ENCODE measurements at places on chromosomes 4 and X.

DNA sequence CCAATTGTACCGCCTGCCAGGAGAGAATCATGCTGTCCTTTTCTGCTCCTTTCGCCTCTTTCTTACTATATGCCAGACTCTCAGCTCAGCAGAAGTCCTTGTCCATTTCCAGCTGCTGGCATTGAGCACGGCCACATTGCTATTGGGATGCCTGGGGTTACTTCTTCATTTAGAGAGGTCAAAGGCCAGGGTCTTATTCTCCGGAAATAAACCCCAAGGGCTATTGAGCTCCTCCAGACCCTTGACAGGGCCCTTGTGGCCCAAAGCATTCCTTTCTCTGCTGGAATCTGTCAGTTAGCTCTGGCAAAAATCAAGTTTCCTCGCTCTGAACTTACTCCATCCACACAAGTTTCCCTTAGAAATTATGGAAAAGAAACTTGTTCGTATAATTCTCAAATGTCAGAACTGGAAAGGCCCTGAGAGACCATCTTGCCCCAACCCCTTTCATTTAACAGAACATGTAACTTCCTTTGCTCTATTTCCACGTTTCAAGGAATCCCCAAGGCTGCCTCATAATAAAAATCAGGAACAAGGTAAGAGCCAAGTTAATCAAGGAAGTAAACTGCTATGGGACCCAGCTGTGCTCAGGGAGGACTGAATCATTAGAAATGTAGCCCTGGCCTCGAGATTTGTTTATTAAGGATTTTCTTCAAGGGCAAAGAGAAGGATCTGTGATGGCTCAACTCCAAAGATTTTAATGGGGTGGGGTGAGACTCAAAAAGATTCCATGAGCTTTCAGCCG lies 11.8 kb downstream of the AKAP4 start:
- DNase-seq, result no peak

DNA sequence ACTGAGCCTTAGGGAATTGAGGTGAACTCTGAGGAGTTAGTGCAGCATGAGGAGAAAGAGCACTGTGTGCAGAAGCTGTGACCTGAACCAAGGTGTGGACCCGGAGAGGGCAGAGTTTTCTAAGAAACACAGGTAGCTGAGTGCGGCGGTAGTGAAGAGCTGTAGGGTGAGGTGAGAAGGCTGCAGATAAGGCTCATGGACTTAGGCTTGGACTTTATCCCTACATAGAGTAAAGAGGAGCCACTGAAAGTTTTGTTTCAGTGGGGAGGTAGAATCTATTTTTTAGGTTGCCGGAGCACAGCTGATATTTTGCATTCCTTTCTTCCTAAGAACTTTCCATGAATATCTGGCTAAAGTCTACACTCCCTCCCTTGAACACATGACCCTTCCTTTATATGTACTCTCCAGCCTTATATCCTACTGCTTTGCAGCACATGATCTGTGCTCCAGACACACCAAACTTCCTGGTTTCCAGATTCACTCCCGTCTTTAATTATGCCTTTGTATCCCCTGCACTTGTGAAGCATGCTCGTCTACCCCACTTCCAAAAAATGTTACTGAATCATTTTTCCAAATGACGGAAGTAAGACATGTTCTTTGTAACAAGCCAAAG lies 10.6 kb upstream of the PGRMC2 start:
- DNase-seq, result no peak

GRCh38 chr4:185914583-185915199 lies 102.7 kb upstream of the SORBS2 start:
- no peak for DNase-seq

DNA sequence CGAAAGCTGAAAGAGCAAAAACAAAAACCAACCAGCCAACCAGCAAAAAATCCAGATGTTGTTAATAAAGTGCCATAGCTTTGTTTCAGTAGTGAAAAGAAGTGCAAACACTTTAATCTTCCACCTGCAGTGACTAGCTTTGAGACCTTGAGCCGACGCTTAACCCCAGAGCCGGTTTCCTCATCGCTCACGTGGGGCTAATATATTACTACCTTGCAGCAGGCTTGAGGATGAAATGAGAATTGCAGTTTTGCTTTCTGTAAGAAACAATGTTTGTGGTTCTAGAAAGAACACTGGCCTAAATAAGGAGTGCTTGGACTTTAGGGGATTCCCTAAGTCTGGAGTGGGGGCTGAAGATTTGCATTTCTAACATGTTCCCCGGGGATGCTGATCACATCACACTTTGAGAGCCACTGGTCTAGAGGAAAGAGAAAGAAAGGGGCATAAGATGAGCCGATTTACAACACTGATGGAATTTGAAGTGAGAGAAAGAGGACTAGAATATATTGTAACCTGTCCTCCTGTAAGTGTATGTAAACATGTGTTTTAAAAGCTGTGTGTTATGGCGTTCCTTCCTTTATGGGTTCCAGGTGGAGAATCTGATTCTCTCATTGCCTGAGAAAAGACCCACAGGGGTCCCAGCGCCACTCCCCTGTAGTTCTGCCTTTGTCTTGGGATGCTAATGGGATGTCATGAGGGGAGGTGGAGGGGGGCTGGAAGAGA lies 1.4 kb downstream of the FGF2 start:
- DNase-seq, result no peak

DNA sequence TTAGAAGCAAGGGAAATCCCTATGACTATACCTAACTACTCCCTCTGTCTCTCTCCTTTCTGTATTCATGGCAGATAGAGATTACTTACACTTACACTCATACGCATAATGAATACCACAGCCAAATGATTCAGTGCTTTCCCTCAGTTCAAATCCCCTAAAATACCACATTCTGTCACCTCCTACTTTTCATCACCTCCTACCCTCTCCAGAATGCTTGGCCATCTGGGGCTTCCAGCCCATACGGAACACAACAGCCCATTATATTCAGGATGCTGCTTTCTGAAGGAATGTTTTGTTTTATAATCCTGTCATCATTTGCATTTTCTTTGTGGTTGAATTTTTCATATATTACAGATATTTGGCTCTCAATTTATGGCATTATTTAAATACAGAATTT lies 361.6 kb downstream of the GRIA2 start:
- DNase-seq, result no peak

DNA sequence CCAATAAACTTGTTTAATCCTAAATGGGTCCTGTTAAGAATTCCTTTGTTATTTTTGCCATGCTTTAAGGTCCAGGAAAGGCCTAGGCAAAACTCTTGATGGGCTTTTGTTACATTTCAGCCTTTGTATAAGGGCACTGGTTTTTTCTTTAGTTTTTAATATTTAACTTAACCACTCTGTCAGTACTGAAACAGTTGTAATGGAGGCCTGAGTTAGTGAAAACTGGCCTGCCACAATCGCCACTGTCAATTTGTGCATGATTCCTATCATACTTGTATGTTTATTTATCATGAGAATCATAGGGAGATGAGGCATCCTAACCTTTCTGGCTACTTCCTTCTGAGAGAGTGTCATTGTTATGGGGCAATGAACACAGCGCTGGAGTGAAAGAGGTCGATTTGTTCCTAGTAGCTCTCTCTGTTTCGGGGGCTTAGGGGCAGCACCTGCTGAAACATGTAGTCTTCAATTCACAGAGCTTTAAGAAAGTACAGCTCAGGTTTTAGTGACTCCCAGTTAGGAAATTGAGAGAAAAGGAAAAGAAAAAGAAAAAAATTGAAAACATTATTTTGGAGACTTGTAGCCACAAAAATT lies 393.8 kb upstream of the FSTL5 start:
- no peak for DNase-seq

GRCh38 chr4:167025670-167026069 lies 208.6 kb downstream of the SPOCK3 start:
- DNase-seq, result no peak

DNA sequence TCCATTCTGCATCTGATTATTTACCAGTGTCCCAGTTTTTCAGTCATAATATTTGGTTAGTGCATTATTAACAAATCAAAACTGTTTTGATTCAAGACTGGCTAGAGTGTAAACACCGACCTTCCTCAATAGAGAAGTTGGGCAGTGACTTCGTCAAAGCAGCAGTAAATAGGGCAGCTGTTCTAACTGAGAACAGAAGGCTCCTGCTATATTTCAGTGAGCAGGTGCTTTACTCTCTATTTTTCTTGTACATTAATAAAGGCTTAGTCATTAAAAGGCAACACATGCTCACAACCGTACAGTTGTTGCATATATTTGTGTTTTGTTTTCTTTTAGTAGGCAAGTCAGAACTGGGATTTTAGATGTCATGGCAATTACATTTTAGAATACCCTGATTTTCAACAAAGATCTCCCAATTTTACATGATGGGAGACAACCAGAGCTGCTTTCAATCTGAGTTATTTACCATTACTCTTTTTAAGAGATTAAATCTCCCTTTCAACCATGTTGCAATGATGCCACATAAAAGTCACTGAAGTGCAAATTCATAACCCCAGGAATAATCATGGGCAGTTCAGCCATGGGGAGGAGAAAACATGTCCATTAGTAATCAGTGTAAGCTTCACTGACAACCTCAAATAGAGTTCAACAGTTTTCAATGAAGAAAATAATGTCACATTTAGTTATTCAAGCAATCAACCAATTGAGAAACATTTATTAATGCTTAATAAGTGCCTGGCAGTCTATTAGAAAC lies 233.3 kb downstream of the NDST4 start:
- no peak for DNase-seq

DNA sequence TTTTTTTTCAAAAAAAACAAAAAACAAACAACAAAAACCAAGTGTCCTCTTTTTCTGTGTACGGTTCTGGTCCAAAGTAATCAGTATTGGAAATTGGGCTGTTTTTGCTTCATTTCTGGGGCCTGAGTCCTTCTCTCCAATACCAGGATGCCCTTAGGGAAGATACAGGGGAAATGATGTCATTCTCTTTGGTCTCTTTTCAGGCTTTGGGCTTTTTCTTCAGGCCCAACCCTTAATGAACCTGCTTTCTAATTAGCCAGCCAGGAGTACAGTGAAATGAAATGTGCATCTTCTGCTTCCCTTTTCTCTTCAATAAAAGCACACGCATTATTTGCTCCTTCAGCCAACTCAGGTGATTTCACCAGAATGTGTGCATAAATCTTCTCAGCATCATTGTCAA lies 52.6 kb upstream of the RBPJ start:
- DNase-seq, result no peak

DNA sequence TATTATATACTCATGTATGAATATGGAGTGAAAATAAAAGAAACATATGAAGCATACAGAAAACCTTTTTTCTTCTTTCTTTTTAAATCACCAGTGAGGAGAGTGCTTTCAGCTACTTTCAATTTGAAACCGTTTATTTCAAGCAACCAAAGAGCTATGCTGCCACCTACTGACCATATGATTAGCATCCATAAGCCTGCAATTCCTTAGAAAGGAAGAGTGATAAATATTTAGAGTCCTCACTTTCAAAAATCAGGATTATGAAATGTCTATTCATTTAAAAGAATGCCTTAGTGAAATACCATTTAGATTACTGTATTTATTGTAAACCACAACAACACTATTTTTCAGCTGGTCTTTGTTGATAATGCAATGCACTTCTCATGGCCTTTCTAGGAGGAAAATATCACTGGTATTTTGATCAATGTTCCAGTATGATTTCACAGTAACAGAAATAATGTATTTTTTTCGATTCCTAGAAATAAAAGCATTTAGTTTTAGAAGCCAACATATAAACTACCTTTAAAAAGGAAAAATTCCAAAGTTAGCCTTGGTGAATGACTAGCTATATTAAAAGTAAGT lies 667.6 kb downstream of the PCDH18 start:
- DNase-seq, result no peak

Measured in stimulated activated CD8-positive, alpha-beta memory T cell treated with anti-CD3 and anti-CD28 coated beads, Interleukin-4, amount 100 ng/mL, for 1 hour (primary cell).